NCI-H2227 treated with DMSO at 0.1 percent for 48 hours (cell line): ENCODE measurements at places on chromosomes 6 and 20.

- no peak for DNase-seq
Observed at GRCh38 chr6:123990376-123990775, 186.7 kb downstream of the NKAIN2 start.

DNA sequence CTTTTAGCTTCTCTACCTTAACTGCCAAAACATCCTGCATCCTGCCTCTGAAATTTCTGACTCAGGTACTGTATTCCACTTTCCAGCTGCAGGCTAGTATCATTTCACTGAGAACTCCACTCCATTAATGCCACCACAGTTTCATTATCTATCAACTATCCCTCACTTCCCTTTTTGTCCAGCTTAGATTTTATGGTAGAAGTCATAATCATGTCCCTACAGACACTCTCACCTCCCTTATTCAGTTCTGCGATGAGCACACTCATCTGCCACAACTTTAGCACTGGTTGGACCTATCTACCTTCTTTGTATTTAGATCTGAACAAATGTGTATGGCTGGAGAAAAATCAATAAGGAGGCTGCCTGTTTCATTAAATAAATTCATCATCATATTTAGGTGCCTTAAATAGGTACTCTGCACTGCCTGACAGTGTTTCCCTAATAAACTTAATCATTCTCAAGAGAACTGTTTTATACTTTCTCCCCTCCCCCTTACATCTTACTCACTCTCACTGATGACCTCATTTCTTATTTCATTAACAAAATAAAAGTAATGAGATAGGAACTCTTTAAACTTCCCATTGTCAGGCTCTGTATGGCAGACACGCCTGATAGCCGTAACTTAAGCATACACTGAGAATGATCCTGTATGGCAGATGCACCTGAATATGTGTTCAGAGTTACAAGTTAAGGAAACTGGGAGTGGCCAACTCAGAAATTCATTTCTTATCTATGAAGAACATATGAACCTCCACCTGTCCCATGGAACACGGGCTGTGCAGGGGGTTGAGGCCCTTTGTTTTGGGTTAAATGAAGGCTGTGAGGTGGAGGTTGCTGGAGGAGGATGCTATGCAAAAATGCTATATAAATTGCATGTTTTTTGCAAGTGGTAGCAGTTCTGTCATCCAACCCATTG, 95.3 kb upstream of the MAN1A1 start:
- no peak for DNase-seq

DNA sequence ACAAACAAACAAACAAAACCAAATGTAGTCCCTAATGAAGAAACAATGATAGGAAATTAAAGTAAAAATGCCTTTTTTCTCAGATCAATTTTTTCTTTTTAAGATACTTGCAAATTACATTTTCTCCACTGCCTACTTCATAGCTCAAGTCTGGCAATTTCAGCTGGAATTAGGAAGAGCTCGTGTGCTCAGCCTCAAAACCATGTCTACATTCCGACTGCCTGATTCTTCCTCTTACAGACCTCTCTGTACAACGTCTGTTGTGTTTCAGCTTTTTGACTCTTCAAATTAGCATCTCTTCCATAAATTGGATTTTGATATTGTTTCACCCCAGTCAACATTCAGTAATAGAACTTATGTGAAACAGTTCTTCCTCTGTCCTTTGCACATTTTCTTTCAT, 9.3 kb upstream of the EDN1 start:
- no peak for DNase-seq

DNA sequence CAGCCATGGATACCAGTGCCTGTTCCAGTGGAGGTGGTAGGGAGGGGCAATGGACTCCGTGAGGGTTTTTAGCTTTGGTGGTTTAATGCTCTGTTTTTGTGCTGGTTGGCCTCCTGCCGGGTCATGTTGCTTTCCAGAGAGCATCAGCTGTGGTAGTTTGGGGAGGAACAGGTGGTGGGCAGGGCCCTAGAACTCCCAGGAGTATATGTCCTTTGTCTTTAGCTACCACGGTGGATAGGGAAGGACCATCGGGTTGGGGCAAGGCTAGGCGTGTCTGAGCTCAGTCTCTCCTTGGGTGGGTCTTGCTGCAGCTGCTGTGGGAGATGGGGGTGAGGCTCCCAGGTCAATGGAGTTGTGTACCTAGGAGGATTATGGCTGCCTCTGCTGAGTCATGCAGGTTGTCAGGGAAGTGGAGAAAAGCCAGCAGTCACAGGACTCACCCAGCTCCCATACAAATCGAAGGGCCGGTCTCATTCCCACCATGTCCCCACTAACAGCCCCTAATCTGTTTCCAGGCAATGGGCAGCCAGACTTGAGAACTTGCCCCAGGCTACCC, 38.9 kb downstream of the MRAP2 start:
- DNase-seq, result no peak

- no peak for DNase-seq
Observed at GRCh38 chr6:144150710-144151657, 667 bp downstream of the STX11 start.

DNA sequence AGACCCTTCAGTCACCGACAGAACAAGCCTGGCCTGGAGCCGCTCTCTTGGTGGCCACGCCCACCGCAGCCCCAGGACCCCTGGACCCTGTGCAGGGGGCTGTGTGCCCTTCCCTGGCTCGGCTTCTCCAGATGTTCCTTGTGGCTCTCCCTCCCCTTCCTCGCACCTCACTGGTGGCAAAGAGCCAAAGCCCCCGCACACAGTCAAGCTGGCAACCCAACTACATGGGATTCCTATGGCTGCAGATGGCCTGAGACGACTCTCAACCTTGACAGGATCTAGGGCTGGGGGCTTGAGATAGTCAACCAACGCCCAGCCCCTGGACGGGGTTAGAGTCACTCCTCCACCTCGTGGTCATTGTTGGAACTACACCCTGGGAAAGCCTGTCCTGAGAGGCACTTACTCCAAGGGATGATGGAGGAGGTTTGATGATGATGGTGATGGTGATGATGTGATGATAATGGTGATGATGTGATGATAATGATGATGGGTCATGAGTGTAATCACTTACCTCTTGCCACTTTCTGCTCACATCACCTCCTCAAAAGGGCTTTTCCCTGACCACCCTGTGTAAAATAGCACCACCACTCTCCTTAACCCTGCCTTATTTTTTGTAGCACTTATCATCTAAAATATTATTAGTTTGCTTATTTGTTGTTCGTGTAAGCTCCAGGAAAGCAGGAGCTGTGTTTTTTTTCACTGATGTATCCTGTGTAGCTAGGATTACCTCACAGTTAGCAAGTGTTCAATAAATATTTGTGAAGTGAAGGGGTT, 278.4 kb downstream of the LRFN2 start:
- no peak for DNase-seq

GRCh38 chr6:31737991-31738979, 1.5 kb upstream of the MSH5 start:
- DNase-seq, result peak; percentile 49

GRCh38 chr20:6101346-6101745, 21.5 kb downstream of the FERMT1 start:
- no peak for DNase-seq

DNA sequence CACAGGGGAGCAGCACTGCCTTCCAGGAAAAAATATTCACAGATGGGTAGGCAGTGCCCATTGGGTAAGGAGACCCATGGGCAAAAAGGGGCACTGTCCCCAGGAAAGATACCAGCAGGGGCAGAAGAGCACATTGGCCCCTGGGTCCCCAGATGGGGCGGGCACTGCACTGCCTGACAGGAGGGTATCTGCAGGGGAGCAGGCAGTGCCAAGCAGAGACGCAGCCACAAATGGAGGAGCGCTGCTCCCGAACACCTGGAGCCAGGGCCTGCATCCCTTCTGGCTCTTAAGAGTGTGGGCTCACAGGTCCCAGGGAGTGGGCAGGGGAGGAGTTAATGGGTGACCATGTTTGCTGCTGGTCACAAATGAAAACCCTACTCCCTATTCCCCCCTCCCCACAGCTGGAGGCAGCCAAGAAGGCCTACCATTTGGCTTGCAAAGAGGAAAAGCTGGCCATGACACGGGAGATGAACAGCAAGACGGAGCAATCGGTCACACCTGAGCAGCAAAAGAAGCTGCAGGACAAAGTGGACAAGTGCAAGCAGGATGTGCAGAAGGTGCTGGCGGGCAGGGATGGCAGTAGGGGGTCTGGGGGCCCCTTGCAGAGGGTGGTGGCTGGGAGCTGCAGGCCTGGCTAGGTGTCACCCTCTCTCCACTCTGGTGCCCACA, 27.0 kb downstream of the SPDEF start:
- no peak for DNase-seq

GRCh38 chr6:161341638-161342037, 67.8 kb upstream of the AGPAT4 start:
- DNase-seq, result no peak

DNA sequence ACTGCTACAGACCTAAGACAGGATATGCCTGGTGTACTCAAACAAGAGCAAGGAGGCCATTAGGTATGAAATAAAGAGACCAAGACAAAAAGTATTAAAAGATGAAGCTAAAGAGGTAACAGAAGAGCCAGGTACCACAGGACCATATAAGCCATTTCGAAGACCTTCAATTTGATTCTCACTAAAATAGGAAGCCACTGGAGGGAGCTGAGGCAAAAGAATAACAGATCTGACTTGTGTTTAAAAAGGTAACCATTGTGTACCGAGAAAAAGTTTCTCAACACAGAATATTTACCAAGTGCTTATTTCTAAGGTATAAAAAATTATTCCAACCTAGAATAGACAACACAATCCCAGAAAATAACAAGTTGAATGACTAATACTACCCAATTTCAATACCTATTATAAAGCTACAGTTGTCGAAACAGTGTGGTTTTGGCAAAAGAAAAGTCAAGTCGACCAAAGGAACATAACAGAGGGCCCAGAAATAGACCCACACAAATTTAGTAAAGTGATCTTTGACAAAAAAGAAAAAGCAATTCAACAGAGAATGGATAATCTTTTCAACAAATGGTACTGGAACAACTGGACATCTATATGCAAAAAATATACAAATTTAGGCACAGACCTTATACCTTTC, 125.3 kb upstream of the DST start:
- DNase-seq, result no peak

GRCh38 chr20:47981222-47981621, 195.9 kb upstream of the SULF2 start:
- DNase-seq, result no peak

- no peak for DNase-seq
Observed at GRCh38 chr6:113668641-113669408, 188.3 kb upstream of the MARCKS start.

DNA sequence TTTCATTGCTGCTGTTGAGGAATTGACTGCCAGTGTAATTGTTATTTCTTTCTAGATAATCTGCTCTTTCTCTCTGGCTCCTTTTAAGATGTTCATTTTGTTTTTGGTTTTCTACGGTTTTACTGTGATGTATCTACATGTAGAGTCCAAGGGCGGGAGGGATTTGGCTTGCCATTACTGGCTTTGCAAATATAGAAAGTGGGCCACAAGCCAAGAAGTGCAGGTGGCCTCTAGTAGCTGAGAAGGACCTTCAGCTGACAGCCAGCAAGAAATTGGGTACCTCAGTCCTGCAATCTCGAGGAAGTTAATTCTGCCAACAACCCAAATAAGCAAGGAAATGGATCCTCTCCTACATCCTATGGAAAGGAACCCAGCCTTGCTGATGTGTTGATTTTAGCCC, 42.8 kb upstream of the GLP1R start:
- no peak for DNase-seq

- DNase-seq, result no peak
Observed at GRCh38 chr6:154234019-154234772, 122.4 kb downstream of the IPCEF1 start.

GRCh38 chr6:142301651-142302391, at the start of gene ADGRG6:
Gene ADGRG6 (plus strand): TSS chr6:142302007. CDS start chr6:142302330, 323 bp downstream.
- no peak for DNase-seq

GRCh38 chr6:150145830-150146229, 3.0 kb downstream of the PPP1R14C start:
- no peak for DNase-seq

DNA sequence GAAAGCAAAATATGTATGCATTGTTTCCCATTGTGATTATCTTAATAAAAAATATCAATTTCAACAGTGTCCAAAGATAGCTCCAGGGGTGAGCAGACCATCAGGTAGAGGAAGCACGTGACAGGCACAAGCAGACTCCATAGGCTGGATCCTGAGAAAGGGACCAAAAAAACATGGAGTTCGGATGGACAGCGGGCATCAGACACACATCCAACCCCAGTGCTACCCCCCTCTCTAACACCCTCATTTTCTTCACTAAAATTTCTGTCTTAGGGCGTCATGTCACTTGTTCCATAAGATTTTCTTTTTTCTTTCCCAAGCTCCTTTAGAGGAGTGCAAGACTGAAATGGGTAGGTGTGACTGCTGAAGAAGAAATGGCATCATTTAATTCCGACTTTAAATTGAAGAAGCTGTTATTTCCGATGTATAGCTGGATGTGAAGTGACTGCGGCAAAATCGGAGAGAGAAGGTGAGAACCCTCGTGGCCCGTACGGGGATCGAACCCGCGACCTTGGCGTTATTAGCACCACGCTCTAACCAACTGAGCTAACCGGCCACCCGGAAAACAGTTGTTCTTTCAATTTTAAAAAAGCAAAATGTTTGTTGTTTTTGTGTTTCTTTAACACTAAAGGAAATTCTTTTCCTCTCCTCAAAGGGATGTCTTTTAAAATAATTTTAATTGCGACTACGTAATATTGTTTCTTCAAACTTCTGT, 10.3 kb upstream of the PRSS16 start:
- DNase-seq, result peak; percentile 82

DNA sequence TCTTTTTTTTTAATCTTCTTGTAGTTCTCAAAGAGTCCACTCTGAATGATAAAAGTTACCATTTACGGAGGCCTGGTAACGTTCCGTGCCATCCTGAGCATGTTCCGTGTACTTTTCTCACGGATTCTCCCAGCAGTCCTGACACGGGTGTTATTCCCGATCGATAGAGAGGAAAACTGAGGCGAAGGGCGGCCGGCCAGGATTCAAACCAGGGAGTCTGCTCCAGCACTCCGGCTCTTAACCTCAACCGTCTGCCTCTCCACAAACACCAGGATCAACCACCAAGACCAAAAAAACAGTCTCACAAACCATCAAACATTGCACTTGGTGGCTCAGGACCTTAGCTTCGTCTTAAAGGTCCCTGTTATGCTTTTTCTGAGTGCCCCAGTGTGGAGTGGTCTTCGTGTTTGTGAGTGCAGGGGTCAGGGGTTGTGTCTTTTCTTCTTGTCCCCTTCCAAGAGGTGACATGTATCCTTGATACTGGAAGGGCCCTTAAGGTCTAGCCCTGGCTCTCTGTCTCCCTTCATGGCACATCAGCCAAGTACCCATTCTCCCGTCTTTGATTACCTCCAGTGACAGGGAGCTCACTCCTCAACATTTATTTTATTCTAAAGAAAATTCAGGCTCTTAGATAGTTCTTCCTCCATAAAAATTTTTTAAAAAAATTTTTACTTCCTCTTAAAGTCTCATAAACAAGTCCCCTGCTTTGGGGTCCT, 35.1 kb downstream of the SRC start:
- DNase-seq, result no peak

DNA sequence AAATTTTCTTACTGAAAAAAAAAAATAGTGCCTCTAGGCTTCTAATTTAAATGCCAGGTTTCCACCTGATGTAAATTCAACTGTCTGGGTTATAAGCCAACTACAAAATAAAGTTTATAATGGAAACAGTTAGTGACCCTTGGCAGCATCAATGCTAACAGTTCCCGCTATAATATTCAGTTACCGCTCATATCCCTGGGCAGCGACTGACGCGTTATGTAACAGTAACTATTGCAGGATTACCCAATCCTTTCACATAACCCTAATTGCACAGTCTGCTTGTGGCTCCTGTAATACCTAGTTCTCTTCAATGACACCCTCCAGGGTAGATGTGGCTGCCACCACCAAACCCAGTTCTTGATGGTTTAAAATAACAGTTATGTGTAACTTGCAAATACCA, 208.6 kb downstream of the MOXD1 start:
- DNase-seq, result no peak
